GM18507 (cell line): ENCODE measurements at places on chromosomes 12 and 14.

DNA sequence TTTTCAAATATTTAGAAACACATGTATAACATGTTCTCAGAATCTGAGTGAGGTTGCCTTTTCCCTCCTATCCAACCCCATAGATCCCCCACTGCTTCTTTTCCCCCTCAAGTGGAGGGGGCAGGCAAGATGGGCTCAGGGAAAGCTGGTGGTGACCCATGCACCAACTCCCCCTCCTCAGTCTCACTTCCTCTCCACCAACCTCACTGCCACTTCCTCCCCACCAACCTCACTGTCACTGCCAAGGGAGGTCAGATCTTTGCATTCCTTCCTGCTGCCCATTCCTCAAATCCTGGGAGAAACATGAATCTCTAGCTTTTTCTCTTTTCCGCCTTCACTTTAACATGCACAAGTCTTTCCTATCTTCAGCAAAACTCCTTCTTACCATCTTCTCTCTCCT lies 48.7 kb downstream of the SPTB start:
- DNase-seq: no peak

- DNase-seq: no peak
Measured at GRCh38 chr14:80549141-80549540, 337.8 kb upstream of the DIO2 start.

DNA sequence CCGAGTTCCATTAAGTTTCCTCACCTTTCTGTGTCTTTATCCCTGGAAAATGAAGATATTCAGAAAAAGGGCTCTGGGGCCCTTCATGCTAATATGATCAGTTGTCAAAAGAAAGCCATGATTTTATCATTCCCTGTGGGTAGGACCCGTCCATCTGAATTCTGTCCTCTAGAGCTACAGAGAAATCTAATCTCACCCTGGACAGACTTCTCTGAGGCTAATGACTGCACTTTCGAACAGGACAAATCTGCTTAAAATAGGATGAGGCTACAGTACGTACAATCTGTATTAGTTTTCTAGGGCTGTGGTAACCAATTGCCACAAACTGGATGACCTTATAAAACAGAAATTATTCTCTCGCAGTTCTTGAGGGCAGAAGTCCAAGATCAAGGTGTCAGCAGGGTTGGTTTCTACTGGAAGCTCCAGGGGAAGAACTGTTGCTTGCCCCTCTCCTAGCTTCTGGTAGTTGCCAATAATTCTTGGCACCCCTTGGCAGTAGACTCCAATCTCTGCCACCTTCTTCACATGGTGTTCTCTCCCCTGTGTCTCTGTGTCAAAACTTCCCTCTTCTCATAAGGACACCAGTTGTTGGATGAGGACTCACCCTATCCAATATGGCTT lies 1.3 kb downstream of the AK7 start:
- DNase-seq: no peak

DNA sequence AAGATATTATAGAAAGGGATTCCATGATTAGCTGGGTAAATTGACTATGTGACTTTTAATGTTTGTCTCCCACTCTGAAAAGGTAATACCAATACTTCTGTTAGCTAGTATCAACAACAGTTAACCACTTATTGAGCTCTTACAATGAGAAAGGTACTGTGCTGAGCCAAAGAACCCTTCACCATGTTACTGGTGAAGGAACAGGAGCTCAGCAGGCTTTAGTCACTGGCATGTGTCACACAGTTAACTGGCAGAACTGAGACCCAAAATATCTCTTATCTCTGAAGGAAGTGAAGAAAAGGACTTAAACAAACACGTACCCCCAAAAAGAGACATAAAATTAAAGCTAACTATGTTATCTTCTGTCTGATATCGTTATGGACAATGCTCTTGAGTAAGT lies 170.6 kb downstream of the MED13L start:
- DNase-seq: no peak

GRCh38 chr12:121196902-121197301 lies 13.0 kb upstream of the P2RX4 start:
- DNase-seq: no peak

DNA sequence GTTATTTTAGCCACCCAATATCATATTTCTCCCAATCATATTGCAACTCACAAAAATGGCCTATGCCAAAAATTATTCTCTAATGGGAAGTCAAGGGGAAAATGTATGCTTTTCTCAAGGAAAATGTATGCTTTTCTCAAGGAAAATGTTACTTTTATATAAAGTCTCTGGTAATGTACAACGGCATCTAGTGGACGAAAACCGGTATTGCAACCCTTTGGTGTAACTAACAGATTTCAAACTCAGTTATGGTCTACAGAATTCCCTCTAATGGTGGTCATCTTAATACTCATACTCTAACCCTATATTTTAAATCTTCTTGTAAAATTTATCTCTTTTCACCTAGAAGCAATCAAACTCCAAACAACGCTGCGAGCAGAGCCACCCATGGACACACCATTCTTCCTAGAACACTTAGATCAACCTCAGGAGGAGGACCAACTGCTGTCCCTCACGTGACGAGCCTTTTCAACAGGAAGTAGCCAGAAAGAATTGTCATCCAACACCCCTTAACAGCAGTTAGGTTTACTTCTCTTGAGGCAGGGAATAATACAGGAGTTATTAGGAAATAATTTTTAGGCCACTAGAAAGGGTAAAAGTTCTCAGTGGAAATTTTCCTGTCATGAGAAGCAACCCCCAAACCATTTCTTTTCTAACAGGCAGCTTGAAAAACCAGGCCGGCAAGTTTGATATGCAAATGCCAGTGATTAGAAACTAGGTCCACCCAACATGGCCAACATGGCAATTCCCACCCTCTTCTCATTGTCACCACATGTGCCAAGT lies 20.1 kb downstream of the APOBEC1 start:
- no peak for DNase-seq

- no peak for DNase-seq
Measured at GRCh38 chr14:75018694-75019093, 16.0 kb downstream of the EIF2B2 start.

DNA sequence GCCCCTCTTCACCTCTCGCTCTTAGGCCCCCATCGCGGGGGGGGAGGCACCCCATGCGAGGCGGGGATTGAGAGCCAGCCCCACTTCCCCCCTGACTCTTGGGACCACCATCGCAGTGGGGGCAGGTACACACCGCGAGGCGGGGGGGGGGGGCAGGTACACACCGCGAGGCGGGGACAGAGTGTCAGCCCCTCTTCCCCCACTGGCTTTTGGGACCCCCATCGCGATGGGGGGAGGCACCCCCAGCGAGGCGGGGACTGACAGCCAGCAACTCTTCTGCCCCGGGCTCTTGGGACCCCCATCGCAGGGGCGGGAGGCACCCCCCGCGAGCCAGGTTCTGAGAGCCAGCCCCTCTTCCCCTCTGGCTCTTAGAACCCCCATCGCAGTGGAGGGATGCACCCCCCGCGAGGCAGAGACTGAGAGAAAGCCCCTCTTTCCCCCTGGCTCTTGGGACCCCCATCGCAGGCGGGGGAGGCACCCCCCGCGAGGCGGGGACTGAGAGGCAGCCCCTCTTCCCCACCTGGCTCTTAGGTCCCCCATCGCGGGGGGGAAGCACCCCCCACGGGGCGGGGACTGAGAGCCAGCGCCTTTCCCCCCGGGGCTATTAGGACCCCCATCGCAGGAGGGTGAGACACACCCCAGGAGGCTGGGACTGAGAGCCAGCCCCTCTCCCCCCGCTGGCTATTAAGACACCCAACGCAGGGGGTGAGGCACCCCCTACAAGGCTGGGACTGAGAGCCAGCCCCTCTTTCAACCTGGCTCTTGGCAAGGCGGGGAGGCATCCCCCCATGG lies 196.5 kb upstream of the PZP start:
- DNase-seq: no peak

DNA sequence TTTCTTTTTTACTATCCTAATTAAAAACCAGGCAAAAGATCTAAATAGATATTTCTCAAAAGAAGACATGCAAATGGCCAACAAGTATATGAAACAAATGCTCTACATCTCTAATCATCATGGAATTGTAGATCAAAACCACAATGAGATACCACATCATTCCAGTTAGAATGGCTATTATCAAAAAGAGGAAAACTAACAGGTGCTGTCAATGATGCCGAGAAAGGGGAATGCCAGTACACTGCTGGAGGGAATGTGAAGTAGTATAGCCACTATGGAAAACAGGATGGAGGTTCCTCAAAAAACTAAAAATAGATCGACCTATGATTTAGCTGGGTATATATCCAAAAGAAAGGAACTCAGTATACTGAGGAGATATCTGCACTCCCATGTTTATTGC lies 39.0 kb upstream of the C12orf75 start:
- DNase-seq: no peak

DNA sequence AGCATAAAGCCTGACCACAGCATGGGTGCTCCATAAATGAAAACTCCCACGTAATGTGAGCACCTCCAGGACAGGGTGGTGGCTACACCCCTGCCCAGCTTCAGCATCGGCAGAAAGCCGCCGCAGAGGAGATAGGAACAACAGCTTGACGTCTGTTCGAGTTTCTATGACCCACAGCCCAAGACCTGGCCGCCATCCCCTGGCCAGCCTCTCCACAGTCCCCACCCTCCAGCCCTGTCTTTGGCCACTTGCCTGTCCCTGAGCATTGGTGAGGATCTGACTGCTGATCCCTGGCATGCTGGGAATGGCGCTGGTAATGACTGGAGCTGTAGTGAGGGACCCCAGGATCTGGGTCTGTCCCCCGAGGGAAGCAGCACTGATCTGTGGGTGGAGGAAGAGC lies 21.3 kb downstream of the POU6F1 start:
- DNase-seq: no peak

- no peak for DNase-seq
Measured at GRCh38 chr14:69285661-69286255, 25.8 kb downstream of the GALNT16 start.

- DNase-seq: no peak
Measured at GRCh38 chr14:92539875-92540274, 26.3 kb downstream of the RIN3 start.

DNA sequence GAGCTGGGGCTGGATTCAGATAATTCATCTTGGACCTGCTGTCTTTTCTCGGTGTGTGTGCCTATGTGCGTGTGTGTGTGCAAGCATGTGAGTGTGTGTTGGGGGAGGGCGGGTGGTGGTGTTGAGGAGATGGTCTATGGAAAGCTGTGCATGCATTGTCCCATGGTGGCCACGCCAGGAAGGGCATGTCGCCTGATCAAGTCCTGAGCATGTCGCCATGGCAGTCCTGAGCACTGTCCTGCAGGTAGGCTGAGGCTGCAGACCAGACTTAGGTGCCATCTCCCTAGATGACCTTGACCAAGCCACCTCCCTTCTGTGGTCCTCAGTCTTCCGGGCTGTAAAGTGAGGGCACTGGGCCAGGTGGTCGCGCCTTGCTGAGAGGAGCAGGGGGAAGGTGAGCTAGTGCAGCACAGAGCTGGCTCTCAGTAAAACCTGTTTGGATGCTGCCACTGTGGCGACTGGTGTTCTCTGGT lies 81.4 kb downstream of the PAPOLA start:
- DNase-seq: no peak

GRCh38 chr12:50224026-50224692 lies 57.0 kb upstream of the CERS5 start:
- no peak for DNase-seq

DNA sequence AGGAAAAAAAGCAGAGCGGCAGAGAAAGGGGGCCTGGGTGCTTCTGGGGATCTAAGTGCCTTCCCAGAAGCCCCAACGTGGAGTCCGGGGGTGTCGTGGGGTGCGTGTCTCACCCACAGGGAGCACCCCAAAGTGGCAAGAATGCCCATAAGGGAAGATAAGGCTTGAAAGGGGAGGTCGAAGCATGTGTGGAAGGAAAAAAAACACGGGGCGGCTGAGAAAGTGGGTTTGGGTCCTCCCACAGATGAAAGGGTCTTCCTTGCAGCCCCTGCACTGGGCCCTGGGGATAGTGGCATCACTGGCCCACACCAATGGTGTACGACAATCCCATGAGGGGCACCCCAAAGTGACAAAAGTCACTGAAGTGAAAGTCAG lies 275.5 kb downstream of the ALG10 start:
- DNase-seq: no peak

DNA sequence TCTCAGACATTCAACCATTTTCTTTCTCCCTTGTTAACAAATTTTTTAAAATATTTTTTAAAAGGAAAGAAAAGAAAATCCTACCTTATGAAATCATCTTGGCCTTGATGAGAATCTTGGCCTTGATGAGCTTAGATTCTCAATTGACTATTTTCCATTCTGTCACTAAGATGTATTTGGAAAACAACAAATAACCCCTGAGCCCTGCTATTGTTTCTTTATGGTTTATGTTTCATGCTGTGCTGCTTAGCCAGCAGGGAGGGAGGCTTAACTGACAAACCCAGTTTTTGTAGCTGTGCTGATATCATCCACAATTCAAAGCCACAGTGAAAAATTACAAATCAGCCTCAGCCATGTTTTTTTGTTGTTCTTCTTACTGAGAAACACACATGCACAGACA lies 404.1 kb downstream of the RAD51B start:
- no peak for DNase-seq

DNA sequence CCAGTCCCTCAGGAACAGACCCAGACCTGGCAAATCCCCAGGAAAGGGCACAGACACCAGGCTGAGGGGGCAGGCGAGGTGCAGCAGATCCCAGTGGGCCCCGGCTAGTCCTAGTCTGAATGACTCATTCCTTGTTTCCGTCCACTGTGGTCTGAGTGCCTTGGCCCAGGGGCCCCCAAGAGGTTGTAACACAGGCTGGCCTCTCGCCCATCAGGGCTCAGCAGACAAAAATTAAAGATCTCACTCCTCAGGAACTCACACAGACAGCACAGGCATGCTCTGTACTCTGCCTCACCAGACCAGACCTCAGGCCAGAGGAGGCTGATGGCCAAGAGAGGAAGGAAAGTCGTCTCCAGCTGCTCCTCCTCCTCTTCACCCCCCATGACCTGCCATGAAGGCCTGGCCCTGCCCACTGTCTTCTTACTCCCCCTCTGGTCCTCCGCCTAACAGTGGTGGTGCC lies 7.7 kb upstream of the LTBP2 start:
- DNase-seq: no peak

DNA sequence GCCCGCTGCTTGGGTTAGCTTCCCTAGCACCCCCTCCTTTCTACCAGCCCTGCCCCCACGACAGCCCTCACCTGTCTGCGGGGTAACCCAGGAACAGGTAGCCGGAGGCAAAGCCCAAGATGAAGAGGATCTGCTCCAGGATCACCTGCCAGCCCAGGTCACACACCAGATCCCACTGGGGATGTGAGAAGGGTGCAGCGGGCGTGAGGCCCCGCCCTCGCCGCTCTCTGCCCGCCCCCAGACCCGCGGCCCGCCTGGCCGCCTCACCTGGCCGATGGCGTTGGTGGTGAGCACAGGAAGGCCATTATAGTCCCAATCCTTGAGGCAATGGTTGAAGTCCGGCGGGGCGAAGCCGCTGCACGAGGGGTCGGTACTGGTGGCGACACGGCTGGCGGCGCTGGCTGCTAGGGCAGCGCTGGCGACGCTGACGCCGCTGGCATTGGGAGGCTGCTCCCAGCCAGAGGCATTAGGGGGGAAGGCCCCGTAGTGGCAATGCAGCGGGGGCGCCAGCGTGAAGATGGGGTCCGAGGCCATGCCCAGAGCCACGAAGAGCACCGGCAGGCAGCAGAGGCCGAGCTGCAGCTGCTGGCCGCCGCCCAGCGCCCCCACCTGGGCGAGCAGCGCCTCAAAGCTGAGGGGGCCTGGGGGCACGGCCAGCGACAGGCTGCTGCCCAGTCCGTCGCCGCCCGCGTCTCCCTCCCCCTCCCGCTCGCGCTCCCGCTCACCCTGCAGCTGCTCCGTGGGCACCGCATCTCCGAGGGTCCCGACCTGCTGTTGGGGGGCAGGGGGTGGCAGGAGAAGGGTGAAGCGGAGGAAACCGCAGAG lies 794 bp downstream of the SLC22A17 start:
- no peak for DNase-seq

- no peak for DNase-seq
Measured at GRCh38 chr14:95527387-95528002, 7.4 kb upstream of the GLRX5 start.

- DNase-seq: no peak
Measured at GRCh38 chr12:106147956-106148355, 9.2 kb upstream of the NUAK1 start.
